ENCODE measurements at places on chromosomes 7 and 10.

DNA sequence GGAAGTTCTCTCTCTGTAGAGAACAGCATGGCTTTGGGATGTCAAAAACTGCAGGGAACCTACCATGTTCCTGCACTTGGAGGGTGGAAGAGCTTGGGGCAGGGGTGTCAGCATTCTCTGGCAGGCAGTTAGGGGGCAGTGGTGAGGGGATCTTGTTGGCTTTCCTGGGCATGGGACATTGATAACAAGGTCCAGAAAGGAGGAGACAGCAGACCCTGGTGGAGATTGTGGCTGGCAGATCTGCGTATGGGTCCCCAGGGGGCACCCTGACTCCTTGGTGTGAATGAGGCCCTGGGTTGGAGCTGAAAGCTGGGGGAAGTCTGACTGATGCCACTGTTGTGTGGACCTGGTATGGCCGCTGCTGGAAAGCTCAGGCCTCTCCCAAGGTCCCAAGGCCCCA is 22.9 kb upstream of the CAMK2B start:
- DNase-seq: no peak

DNA sequence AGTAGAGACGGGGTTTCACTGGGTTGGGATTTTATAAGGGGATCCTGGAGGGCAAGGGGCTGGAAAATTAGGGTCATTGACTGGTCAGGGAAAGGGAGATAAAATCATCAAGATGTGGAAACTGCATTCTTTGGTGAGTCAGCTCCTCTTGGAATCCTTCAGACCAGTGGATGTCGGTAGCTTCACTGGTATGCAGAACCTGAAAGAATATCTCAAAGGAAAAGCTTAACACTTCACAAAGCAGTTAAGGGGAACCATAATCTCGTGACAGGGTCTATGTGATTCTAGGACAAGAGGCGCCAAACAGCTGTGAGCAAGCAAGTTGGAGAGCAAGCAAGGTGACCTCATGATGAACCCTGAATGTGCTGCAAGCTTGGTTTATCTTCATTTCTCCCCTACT is 634.7 kb upstream of the AUTS2 start:
- DNase-seq: peak; percentile 32

DNA sequence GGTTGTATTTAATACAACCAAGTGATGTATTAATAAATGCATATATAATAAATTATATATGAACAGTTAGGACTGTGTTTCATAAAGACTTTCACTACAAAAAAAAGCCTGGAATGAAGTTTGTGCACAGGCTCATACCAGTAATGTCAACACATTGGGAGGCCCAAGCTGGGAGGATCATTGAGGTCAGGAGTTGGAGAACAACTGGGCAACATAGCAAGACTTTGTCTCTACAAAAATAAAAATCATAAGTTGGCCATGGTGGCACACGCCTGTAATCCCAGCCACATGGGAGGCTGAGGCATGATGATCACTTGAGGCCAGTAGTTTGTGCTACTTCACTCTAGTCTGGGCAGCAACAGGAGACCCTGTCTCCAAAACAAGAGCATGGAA is 15.8 kb upstream of the SVIL start:
- DNase-seq: no peak

GRCh38 chr7:74501298-74501697 is 47.6 kb downstream of the GTF2IRD1 start:
- no peak for DNase-seq

DNA sequence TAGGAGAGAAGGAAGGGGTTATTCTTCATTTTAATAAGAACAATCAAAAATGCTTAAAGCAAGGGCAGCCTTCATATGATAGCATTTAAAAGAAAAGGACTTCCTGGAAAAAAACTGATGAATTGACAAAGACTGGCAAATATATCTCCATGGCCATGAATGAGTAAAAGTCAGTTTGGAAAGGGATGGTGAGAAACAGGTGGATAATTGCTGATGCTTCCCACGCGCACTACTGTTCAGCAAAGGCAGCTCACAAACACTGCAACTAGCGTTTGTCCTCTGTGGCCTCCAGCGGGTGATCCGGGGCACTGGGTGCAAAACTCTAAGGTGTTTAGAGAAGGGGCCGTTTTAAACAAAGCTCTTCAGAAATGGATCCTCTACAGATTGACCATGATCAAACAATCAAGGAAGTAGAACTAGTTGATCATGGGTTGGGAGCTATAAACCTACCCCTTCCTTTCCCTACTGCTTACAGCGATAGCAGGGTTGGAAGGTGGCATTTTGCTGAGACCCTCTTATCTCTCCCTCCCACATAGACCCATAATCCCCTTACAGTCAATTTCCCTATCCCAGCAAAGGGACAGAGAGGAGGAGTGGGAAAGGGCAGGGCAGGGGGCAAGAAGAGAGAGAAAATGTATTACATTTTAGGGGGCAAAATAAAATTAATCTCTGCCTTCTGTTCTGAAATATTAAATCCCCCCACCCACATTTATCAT is 53.8 kb downstream of the SMURF1 start:
- no peak for DNase-seq

DNA sequence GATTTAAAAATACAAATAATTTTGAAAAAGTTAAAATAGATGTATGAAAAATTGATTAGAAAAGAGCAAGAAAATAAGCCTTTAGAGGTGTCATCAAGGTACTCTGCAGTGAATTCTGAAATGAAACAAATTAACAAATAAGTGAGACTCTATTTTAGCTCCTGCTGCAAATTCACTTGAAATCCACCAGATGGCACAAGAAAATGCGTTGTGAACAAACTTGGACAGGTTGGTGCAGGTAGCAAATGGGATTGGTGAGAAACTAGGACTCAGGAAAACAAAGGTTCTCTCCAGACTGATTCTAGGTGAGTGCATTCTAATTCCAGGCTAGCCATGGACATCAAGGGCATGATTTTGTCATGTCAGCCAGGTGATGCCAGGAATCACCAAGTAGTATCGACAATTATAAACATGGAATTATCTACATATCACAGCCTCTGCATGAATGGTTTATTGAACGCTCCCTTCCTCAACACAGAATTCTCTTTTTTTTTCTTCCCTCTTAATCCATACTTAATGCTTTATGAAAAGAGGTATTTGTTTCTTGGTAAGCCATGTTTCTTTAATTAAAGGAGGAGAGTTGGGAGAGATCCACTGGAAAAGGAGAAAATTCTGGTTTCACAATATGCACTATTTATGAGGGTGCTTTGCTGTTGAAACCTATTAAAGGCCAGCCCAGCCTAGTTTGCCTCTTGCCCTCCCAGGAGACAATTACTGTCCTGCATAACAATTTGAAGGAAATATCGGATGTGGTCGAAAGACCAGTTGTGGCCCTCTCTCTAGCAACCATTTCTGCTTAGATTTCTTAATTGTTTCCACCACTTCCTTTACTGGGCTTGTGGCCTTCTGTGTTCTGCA is 118.1 kb downstream of the ZNF365 start:
- DNase-seq: no peak

- no peak for DNase-seq
These were observed 52.6 kb downstream of the FGFBP3 start for GRCh38 chr10:91856637-91857036.

Measured in femur (tissue), 1 donor.